ENCODE measurements at places on chromosomes 7 and 10. TPM values are rescaled to one million over a fixed set of nuclear protein-coding genes. Genes with fewer than 3 reads are reported as not detected.

DNA sequence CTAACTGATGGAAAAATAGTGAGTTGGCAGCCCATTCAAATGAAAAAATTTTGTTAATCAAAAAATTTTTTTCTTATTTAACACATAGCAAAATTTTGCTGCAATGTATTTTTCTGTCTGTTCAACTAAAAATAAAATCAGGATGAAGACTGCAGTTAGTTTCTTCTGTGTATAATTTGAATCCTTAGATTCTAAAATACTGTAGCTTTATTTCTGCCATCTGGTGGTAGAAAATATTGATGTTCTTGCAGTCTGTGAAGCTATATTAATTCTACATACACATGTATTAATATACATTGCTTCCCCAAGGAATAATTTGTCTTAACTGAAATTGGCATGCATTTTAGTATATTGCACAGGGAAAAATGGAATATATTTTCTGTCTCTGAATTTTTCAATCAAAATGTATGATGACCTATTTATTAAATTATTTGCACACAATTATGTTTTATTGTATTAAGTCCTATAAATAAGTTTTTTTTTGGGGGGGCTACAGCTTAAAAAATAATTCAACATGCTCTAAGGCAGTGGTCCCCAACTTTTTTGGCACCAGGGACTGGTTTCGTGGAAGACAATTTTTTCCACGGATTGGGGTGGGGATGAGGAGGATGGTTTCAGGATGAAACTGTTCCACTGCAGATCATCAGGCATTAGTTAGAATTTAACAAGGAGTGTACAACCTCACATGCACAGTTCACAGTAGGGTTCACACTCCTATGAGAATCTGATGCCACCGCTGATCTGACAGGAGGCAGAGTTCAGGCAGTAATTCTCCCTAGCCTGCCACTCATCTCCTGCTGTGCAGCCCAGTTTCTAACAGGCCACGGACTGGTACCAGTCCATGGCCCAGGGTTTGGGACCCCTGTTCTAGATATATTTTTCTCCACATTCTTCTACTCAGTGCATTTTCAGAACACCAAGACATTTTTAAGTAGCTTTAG, 119.4 kb downstream of the GNAT3 start:
- peak; percentile 38 for DNase-seq

- DNase-seq = no peak
Measured at GRCh38 chr10:63672491-63672890, 151.3 kb downstream of the REEP3 start.

GRCh38 chr7:35185908-35186731, 67.8 kb downstream of the TBX20 start:
- peak; percentile 78 for DNase-seq

- DNase-seq = no peak
Measured at GRCh38 chr10:5496261-5497250, 2.8 kb downstream of the CALML5 start.

DNA sequence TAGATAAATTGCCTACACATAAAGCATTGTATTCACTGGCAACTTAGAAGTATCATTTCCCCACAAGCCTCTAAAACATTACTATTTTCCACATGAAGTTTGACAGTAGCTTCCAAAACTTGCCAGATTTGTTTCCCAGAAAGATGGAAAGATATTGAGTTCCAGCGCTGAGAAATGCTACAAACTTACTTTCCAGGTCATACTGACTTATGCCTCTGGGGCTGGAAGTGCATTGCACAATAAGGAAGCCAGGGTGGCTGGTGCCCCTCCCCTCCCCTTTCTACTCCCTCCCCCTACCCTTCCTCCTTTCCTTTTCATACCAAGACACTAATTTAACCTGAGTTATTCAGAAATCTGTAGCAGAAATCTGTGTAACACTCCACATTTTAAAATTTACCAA, 212.6 kb downstream of the WDR37 start:
- DNase-seq = no peak

GRCh38 chr10:69895759-69896158, 94.1 kb downstream of the COL13A1 start:
- no peak for DNase-seq

DNA sequence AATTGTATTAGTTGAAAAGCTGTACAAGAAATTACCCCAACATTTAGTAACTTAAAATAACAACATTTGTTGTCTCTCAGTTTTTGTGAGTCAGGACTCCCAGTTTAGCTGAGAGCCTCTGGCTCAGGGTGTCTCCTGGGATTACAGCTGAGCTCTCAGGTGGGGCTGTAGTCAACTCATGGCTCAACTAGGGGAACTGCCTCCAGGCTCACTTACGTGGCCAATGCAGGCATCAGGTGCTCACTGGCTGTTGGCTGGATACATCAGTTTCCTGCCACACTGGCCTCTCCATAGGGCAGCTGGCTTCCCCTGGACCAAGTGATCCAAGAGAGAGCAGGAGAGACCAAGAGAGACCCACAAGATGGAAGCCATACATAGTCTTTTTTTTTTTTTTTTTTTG, 17.5 kb downstream of the CCNY start:
- no peak for DNase-seq

- no peak for DNase-seq
Measured at GRCh38 chr7:142468871-142469665, 211.2 kb upstream of the PRSS58 start.

DNA sequence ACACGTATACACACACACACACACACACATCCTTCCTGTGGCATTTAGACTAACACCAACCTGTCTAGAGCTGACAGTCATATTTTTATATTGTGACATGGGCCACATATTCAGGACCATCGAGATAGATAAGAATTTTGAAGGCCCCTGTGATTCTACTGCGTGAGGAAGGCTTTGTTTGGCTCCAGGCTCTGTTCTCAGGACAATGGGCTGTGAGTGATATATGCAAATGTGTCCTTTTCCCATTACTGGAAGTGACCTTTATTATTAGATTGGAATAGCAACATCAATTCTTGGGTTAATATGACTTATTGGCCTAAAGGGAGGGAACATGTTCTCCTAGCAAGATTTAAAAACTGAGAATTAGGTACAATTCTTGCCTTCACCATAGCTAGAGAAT, 156.1 kb downstream of the SPAG6 start:
- no peak for DNase-seq

DNA sequence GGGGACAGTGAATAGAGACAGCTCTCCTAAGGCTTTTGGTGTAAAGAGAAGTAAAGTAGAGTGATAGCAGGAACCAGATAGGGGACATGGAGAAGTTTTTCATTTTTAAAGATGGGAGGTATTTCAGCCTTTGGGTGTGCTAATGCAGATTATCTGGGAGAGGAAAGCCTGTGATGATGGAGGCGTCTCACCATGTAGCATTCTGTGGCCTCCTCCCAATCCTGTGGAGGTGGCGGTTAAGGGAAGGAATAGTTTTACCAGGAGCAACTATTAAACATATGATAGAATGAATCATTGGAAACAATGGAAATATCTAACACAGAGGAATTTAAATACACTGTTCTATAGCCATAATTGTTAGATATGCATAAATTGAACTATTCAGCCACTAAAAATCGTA, 101.3 kb downstream of the CNNM2 start:
- DNase-seq = no peak

DNA sequence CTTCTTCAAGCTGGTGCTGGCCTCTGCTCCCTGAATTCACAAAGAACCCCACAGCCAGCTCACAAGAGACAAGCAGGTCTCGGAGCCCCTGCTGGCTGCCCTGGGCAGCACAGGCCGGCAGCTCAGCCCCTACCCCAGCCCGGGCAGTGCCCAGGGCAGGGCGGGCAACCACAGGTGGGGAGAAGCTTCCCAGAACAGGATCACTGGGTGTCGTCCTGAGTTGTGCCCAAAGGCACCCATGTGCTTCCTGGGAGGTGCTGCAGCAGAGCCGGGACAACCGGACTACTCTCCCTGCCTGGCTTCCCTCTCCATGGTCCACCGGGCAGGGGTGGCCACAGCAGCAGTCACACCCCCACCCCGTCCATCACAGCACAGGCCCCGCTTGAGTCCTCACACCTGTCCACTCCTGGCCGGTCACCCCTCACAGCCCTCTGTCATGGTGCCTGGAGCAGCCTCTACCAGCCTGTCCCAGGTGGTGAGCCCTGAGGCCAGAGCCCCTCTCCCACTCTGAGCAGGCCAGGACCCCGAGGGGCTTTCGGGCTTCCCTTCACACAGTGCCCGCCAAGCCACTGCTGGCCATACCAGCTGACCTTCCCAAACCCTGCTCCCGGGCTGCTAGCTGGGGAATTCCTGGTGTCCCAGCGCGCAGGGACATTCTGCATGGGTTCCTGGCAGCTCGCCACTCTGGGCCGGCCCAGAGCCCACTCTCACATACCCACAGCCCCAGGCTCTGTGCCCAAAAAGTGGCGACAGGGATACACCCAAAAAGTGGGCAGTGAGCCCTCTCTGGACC, 3.1 kb downstream of the RASGEF1A start:
- no peak for DNase-seq

DNA sequence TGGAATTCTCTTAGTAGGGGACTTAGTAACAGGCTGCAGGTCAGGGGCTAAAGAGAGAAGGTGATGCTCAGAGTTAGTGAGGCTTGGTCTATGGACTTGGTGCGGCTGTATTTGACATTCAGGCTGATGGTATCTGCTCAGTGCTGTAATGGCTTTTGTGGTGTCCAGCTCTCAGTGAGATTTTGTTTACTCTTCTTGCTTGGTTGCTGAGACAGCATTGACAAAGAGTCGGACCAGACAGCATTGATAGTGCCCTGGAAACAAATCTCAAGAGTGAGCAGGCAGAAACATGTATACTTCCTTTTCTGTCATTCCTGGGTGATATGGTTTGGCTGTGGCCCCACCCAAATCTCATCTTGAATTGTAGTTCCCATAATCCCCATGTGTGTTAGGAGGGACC, 202.0 kb downstream of the STK31 start:
- DNase-seq = no peak

- DNase-seq = no peak
Measured at GRCh38 chr10:122219340-122219739, 51.8 kb upstream of the BTBD16 start.

- no peak for DNase-seq
Measured at GRCh38 chr7:136654406-136654805, 214.0 kb upstream of the CHRM2 start.

Gene RNF32
- total RNA-seq = 2.7 TPM

Gene ICA1
- 41.8 TPM for total RNA-seq

Gene NYAP1
- total RNA-seq = 0.41 TPM

Gene MMD2
- not detected for total RNA-seq

Gene RGR
- total RNA-seq = not detected

Gene DPY19L1
- 32.4 TPM for total RNA-seq

Gene AKR1C3
- 61.8 TPM for total RNA-seq

Gene MMP21
- 0.13 TPM for total RNA-seq

Gene PHKG1
- 0.91 TPM for total RNA-seq

Gene KCNH2
- total RNA-seq = 1.3 TPM

Gene C7orf33
- not detected for total RNA-seq

Gene ELMO1
- total RNA-seq = 35.4 TPM

Gene PCLO
- total RNA-seq = 12.0 TPM

Gene ELAPOR2
- total RNA-seq = 9.0 TPM

Measured in kidney (tissue), 22 donors.